ENCODE measurements at places on chromosomes 12 and 14.
A peak's percentile ranks its signal among the peaks of the same experiment; 100 is the strongest.

- DNase-seq = no peak
Measured at GRCh38 chr12:23472329-23472971, 477.0 kb downstream of the SOX5 start.

GRCh38 chr12:27996761-27997160 lies 24.2 kb upstream of the PTHLH start:
- no peak for DNase-seq

DNA sequence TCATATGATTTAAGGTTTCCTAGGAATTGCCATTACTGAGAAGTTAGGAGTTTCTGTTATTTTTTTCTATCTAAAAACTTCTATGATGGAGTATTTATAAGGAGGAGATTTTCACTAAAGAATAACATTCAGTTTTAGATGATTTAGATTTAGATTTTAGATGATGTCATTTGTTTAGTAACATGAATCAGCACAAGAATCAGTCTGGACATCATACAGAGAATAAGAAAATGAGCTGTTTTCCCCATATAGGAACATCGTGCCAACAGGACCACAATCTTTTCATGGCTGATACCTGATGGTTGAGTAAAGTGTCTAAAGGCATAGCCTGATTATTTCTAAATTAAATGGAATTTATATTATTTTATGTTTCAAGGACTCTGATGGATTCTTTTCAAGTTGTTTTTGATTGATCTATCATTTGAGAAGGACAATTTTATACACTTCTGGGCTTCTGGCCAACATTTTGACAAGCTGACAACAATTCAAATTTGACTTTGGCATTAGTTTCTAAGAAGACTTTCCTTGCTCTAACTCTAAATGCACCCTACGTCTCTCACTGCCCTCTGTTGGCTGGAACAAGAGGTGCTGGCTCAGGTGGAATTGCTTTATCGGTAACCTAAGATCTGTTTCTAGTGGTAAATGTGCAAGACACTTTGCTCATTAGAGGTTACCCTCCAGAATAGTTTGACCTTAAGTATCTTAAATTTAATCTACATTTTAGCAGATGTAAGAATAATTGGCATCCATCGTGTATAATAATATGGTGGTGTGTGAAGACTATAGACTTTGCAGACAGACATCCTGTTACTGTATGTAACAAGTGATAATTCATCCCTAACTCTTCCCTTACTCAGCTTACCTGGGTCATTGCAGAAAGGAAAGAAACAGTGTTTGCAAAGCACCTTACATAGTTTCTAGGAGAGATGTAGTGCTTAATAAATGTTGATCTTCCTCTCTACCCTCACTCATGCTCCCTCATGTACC lies 42.8 kb upstream of the CPSF6 start:
- no peak for DNase-seq

DNA sequence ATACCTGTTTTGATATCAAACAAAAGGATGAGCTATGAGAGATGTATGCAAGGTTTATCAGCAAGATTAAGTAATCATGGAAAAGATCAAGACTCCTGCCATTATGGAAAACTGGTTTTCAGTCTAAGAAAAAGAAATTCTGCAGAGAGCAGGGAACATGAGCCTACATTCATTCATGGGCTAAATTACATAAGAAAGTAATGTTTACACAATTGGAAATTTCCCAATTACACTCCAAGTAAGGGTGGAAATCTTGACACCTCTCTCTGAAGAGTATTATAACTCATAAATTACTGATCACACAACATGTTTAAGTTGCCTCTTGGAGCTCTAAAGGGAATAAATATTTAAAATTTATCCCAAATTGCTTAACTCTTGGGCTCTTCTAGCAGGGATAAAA lies 206.2 kb downstream of the SLC6A15 start:
- DNase-seq = no peak

DNA sequence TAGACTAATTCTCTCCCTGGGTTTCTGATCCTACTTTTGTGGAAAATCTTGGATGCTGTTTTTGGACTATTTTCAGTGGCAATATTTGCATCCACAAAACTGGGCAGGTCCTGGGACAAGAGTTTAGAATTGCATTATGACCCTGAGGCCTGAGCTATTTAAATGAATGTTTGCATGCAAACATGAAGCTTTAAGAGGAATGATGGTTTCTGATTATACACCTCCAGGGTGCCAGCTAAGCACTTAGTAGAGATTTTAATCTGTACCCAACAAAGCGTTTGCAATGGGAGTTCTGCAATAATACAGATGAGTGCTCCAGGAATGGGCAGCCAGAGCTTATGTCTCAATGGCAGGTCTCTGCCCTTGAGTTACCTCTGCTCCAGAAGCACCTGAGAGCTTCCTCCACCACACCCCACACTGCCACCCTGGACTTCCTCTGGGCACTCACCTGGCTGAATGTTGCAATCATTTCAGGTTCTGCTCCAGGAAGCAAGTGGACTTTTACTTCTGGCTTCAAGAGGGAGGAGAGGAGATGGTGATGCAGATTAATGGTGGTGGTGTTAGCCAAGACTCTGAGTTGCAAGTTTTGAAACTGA lies 6.0 kb upstream of the SPTLC2 start:
- no peak for DNase-seq

DNA sequence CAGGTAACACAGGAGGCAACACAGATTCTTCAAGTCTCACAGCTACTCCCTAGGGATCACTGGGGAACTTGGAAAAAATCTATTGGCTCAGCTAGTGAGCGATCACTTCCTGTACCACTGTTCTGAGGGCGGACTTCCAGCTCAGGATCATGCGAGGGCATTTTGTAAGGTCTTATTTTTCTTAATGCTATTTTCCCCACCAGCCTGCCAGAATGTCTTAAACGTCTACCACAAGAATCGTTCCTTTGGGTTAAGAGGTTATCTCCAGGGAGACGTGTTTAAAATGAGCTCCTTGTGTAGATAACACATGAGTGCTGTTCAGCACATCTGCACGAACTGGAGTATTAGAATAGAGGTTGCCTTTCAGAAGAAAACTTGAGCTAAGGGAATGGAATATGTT lies 162.6 kb downstream of the ETNK1 start:
- DNase-seq = no peak

DNA sequence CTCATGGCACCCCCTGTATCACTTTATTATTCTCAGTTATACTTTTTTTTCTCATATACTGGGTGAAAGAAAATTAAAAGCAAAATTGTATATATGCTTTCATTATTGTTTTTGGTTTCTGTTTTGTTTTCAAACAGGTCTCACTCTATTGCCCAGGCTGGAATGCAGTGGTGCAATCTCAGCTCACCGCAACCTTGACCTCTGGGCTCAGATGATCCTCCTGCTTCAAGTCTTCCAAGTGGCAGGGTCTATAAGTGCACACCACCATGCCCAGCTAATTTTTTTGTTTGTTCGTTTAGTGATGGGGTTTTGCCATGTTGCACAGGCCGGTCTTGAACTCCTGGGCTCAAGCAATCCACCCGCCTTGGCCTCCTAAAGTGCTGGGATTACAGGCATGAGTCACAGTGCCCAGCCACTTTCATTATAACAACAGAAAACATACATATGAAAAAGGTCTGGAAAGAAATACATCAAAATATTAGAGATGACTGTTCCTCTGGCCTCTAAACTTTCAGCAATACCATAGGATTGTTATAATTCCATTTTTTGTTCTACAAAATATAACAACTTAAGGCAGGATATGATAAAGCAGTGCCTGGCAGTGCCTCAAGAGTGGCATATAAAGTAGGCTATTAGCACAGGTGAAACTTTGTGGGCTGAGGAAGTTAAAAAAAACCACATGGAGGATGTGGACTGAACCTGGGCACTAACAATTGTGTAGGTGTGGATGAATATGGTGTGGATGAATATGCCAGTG lies 5.8 kb upstream of the NTN4 start:
- no peak for DNase-seq

GRCh38 chr12:83199069-83199468 lies 512.4 kb downstream of the TMTC2 start:
- no peak for DNase-seq

DNA sequence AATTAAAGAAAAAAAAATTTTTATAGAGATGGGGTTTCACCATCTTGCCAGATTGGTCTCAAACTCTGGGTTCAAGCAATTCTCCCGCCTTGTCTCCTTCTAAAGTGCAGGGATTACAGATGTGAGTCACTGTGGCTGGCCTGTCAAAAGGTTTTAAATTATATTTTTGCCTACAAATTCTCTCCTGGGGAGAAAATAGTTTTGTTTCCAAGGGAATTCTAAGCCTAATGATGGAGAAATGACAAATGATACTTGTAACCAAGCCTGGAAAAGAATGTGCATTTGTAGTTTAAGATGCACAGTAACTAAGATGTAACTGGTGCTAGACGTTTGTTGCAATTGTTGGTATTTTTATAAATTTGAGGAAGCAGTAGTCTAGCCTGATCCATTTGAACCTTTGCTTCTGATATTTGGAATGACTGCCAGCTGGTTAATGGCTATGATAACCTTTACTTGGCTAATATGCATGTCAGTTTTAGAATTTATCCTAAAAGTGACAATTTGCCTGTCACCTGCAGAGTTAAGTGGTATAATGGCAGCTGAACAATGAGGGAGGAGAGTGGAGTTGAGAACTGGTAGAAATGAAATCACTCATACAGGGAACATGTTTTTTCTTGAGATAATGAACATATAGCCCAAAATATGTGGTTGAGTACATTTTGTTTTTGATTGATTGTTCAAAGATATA lies 148.0 kb downstream of the FUT8 start:
- peak; percentile 18 for DNase-seq

GRCh38 chr12:43826681-43827080 lies 9.2 kb upstream of the TMEM117 start:
- DNase-seq = no peak

GRCh38 chr14:100285021-100285912 lies 21.0 kb downstream of the SLC25A29 start:
- DNase-seq = peak; percentile 60

Measured in NCI-H1105 (cell line).